Colonic mucosa (tissue), 4 donors: ENCODE measurements at places on chromosomes 2 and 18. TPM values are rescaled to one million over a fixed set of nuclear protein-coding genes. Genes with fewer than 3 reads are reported as not detected.

DSG1 gene
- total RNA-seq: not detected

PROM2 gene
- 63.4 TPM for total RNA-seq

ECEL1 gene
- total RNA-seq: 0.40 TPM

DOCK10 gene
- 13.5 TPM for total RNA-seq

IL18R1 gene
- total RNA-seq: 1.1 TPM

GPR39 gene
- 14.6 TPM for total RNA-seq
